ENCODE measurements at places on chromosomes 4 and X.

GRCh38 chr4:140326395-140326993, 47.0 kb upstream of the SCOC start:
- DNase-seq = peak; percentile 10

GRCh38 chrX:65926095-65927019, 113.5 kb downstream of the VSIG4 start:
- DNase-seq = no peak

DNA sequence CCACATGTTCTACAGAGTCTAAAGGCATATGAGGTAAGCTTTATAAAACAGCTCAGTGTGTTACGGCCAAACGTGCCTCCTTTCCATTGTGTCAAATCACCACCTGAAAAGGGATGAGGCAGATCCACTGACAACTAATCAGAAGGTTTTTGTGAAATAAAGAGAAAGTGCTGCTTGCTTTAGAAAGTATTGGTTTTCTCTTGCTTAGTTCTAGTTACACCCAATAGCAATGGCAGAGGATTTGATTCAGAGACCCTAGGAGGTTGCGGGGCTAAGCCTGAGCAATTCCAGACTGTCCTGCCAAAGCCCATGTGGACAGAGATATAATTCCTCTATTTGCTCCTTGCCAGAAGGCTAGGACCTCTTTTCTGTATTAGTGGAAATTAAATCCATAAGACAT, 125.5 kb downstream of the SPRY1 start:
- no peak for DNase-seq

- no peak for DNase-seq
Measured at GRCh38 chr4:13329963-13330362, 154.2 kb downstream of the RAB28 start.

- no peak for DNase-seq
Measured at GRCh38 chrX:106170318-106170717, 2.2 kb downstream of the PWWP3B start.

GRCh38 chr4:115374621-115375020, 261.2 kb upstream of the NDST4 start:
- DNase-seq = no peak

- no peak for DNase-seq
Measured at GRCh38 chrX:16786791-16787735, 797 bp downstream of the TXLNG start.

DNA sequence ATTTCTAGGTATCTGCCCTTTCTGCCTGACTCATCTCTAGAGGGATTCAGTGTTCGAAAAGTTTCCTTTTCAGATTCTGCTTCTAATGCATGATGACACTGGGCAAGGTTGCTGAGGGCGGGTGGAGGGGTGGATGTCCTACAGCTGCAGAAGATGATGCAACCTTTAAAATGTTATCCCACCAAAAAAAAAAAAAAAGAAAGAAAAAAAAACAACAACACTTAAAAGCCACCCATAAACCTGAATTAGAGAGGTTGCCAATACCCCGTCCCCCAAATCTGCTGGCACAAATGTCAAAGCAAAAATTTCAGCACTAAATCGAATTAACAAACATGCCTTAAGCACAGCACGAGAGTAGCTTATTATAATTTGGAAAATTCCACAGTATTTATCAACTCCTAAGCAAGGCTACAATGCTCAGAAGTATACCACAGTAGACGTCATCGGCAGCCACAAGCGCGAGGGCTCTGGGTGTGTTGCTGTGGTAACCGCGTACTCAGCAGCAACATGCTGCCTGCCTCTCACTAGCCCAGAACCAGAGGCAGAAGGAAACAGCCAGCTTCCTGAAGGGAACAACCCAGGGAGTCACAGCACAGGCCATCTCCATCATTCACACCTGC, 167.5 kb upstream of the MAP3K15 start:
- DNase-seq = no peak

- no peak for DNase-seq
Measured at GRCh38 chr4:2860391-2861348, 17.0 kb downstream of the ADD1 start.

DNA sequence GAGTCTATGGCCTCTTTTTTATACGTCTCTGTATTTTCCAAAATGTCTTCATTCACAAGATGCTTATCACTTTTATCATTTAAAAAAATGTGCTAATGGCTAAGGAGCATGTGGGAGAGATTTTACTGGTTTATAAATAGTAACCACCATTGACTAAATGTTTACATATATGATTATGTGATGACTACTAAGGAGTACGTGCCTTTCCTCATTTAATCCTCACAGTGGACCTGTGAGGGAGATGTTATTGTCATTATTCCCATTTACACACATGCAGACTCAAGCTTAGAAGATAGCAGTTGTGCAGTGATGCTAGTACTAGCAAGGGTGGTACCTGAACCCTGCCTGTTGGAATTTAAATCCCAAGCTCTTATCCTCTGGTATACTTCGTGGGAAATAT, 2.4 kb downstream of the SRD5A3 start:
- no peak for DNase-seq

DNA sequence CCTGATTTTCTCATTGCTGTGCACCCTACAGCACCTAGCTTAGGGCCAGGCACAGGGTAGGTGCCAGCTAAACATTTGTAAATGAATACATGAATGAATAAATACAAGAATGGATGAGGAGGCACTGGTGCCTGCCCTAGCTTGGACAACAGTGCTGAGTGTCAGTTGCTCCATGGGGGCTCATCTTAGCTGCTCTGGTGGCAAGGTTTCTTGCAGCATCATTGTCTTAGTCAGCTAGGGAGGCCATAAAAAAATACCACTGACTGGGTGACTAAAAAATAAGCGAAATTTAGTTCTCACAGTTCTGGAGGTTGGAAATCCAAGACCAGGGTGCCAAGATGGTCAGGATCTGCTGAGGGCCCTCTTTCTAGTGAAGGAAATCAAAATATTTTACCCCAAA, 31.2 kb downstream of the TMEM31 start:
- DNase-seq = no peak
